ENCODE measurements at places on chromosomes 2 and 18. TPM values are rescaled to one million over a fixed set of nuclear protein-coding genes. Genes with fewer than 3 reads are reported as not detected.

Gene RNU2-63P
- not detected for total RNA-seq

Gene NLRC4
- total RNA-seq: not detected

Gene MSTN
- total RNA-seq: not detected

Gene GPR75
- total RNA-seq: 2.9 TPM

Gene EPAS1
- 676 TPM for total RNA-seq

All from glomerular endothelial cell (primary cell).